ENCODE measurements at places on chromosomes 2 and 18.

DNA sequence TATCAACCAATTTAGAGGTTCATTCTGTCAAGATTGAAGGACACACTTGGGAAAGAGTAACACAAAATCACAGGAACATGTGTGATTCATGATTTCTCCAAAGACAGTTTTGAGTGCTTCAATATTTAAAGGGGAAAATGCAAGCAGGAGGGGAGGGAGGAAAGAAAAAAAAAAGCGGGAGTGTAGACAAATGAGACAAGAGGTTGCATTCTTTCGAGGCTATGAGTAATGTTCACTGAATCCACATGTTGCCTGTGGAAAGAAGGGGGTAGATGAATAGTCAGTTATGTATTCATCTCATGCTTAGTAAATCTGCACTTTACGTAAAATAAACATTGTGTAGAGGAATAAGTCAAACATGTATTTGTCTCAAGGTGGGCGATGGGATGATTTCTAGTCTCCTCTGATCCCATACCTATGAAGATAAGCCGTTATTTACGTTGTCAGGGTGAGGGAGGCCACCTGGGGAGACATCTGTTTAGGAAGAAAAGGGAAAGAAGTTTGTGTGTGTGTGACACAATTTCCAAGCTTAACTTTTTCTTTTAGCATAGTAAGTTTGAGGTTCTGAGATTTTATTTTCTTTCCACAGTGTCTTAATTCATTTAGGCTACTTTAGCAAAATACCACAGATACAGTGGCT is 211.0 kb upstream of the ZC3H15 start:
- no peak for DNase-seq

GRCh38 chr18:34870555-34871310 is 160.6 kb downstream of the DTNA start:
- no peak for DNase-seq

DNA sequence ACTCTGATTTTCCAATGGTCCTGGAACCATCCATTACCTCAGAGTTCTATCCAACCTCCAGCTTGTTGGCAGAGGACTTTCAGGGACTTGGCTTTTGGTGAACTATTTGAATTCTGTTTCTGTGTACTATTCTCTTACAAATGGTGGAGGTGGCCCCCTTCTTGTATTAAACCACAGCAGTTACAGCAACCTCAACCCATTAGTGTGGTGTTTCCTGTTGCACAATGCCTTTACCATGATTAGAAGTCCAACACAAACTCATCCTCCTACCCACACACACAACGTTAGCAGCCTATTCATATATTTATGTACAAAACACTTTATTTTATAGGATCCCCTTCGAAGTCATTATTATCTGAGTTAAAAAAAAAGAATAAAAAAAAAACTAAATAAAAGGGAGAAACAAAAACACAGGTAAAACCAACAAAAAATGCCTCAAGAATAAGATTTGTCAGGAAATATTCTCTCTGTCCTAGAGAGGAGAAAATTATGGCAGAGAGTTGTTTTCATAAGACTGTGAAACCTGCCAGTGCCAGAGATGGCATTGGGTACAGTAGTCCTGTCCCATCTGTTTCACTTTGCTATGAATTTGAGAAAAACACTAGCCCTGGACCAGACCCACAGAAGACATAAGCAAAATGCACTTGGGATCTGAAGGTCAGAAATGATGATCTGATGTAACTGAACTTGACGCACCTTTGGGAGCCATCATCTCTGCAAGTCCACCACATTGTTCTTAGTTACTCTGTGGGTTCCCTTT is 1896.0 kb upstream of the PIK3C3 start:
- DNase-seq = no peak

GRCh38 chr2:217899231-217900009 is 103.4 kb downstream of the TNS1 start:
- DNase-seq = no peak

- DNase-seq = no peak
Measured at GRCh38 chr2:112958428-112959108, 19.2 kb upstream of the IL36G start.

GRCh38 chr2:164739966-164740365 is 101.7 kb downstream of the COBLL1 start:
- DNase-seq = no peak

- DNase-seq = no peak
Measured at GRCh38 chr2:156046900-156047299, 285.6 kb downstream of the NR4A2 start.

DNA sequence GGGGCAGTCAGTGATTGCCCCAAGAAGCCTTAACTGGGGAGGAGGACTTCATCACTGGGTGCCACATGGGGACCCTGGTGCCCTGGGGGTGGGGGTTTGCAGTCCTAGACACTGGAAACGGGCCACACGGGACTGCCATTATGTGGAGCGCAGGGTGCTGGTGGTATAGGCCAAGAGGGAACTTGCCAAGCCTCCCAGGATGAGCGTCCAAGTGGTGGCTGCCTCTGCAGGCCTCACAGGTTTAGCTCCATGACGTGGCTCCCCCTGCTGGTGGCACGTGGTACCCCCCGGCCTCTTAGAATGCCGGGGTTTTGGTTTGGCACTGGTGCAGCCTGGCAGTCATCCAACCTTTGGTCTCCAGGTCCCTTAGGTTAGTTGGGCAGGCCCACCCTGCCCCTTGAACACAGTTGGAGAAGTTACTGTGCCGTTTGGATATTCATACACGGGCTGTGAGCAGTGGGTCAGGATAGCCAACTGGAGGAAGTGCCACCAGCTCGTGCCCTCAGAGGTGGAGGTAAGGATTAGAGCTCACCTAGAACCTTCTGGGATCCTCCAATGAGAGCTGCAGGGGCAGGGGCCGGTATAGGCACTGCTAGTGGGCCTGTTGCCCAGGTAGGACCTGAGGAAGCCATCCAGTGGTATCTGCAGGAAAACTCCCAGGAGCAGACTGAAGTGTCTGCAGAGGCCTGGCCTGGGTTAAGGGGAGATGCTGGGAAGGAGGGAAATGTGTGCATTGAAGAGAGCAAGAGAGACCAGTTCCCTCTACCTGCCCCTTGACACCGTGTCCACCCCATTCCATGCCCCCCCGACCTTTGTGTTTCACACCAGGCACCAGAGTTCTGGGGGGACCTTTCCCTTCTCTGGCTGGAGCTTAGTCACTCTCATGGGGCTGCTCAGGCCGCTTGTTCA is 5.7 kb downstream of the PTMA start:
- peak; percentile 85 for DNase-seq

DNA sequence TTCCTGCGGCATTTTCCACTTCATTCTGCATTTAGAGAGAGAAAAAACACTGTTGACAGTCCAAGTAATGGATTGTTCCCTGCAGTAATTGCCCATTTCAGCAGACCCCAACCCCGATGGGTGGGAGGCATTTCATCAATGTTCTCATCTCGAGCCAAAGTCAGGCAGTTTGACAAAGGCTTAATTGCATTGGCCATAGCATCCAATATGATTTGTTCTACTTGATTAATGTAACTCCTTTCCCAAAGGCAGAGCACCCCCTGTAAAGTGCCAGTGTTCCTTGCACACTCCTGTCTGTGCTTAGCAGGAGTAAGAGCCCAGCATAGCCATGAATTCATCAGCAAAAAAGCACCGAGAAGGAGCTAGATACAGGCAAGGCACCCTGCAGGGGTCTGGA is 174.4 kb downstream of the SEPTIN10 start:
- DNase-seq = no peak

- no peak for DNase-seq
Measured at GRCh38 chr2:124187948-124188347, 162.9 kb downstream of the CNTNAP5 start.

DNA sequence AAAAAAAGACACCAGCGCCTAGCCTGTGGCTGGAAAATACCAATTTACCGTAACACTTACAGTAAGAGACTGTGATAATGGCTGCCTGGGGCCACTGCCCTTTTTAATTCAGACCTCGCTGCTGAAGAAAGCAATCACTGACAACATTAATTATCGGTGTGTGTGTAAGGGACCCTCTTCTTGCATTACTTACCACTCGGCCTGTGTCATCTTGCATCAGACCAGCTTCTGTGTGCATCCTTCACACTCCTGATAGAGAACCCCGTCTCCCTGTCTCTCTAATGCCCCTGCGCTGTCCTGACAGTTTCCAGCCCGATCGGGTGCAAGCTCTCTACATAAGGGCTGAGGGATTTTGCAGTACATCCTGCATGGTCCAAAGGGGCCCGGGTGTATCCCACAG is 124.4 kb downstream of the ZNF516 start:
- no peak for DNase-seq

DNA sequence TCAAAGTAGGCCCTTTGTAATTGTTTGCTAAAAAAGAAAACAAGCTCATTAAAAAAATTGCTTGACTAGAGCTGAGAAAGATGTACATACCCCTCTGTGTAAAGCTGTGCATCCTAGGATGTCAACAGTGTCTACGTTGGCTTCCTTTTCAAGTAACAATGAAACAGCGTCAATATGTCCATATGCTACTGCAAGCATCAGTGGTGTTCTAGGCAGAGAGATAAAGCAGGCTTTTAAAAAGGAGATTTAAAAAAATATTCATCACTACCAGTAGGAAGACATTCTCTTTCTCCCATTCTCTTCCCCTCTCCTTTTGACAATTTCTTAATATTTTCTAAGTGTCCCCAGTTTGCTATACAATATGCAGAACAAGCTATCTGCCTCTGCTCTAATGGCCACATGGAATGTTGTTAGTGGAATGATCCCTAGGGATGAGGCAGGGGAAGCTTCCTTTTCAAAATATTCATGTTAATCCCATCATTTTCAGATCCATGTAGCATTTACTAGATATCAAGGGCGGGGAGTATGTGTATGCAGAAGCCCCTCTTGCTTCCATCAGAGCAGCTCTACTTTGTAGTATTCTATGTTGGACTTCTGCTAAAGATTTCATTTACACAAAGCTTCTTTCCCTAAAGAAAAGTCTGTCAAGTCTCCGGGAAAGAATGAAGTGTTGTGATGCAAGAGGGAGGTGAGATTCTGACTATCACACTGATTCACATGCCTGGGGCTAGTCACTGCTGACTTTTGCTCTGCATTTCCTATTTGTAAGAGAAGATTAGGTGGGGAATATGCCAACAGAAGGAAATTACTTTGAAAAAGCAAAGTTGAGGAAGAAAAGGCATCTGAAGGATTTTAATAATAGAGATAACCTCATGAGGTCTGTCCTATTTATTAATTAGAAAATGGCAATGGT is 81.5 kb upstream of the PGAP1 start:
- DNase-seq = no peak

GRCh38 chr2:162565666-162566065 is 221.7 kb downstream of the GCA start:
- DNase-seq = no peak

- DNase-seq = no peak
Measured at GRCh38 chr2:84904717-84905174, 710 bp upstream of the TMSB10 start.

DNA sequence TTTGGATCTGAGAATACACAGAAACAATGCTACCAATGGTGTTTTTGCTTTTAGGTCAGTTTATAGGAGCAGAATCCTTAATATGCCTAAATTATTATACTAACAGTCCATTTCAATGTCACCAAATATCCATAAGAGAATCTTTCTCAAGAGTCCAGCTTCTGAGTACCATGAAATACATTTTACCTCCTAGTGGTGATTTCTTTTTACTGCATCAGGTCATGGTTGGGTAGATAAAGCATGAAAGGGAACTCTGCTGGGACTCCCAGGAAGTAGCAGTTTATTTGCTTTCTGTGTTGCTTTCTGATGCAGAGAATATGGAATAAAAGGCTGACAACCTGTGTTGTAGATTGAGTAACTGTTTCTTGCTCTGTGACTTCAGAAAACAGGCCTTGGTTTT is 115.6 kb downstream of the PPP1R1C start:
- DNase-seq = no peak

GRCh38 chr18:56112013-56112749 is 524.2 kb upstream of the TCF4 start:
- no peak for DNase-seq

DNA sequence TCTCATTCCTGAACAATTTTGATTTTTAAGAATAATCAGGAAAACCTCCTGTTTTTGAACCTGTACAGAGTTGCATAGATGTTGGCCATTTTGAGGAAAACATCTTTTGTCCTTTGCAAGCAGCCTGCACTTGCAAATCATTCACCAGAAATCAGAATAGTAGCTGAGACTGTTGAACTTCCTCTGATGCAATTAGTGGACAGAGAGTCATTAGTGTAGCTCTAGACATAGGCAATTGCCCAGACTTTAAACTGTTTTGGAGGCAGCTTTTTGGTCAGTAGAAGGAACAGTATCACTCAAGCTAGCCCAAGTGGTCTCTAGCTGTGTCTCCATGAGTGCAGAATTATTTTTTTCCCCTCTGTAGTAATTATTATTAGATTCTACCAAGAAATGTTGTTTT is 326.1 kb downstream of the PIK3C3 start:
- DNase-seq = no peak

GRCh38 chr2:99256677-99257076 is 1.2 kb upstream of the LYG2 start:
- DNase-seq = no peak

- DNase-seq = no peak
Measured at GRCh38 chr2:112476434-112476833, 5.5 kb upstream of the TTL start.

DNA sequence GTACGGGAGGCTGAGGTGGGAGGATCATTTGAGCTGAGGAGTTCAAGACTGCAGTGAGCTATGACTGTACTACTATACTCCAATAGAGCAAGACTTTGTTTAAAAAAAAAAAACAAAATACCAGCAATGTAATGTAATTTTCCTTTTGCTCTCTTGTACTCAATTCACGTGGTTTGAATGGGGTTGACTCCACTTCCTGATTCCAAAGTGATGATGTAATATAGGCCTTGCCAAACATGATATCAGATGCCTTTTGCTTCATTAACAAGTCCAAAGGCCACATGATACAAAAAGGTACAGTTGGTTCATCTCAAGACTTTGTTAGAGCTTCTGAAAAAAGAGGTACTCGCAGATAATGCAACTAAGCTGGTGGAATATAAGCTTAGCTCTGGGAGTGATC is 321.8 kb downstream of the ZEB2 start:
- DNase-seq = no peak

DNA sequence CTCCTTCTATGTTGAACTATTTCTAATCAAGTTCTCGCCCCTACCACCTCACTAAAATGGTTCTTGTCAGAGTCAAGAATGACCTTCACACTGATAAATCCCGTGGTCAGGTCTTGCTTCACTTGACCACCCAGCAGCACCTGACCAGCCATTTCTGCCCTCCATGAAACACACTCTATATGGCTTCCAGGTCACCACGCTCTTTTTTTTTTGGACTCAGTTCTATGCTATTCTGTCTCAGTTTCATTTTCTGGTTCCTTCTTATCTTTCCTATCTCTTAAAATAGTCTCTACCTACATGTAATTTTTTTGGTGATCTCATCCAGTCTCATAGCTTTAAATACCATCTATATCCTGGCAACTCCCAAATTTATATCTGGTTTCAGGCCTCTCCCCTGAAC is 11.4 kb downstream of the EIF2AK3 start:
- DNase-seq = no peak

GRCh38 chr2:102891296-102891695 is 129.5 kb downstream of the TMEM182 start:
- no peak for DNase-seq

- no peak for DNase-seq
Measured at GRCh38 chr2:41151746-41152145, 699.9 kb upstream of the SLC8A1 start.

DNA sequence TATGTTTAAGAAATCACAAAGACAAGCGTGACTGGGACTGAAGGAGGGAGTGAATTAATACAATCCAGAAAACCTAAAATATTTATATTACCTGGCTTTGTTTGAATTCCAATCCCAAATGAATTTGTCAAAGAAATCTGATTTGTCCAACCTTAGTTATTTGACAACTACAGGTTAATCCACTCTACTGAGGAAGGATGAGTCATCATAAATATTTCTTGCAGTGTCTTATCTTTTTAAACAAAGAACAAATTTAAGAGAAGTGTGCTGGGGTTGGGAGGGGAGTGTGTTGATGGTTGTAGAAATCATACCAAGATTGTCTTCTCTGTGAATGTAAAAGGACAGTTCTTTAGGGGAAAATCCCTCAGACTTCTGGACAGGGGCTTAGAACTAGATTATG is 1106.3 kb upstream of the SLC39A10 start:
- DNase-seq = no peak

Measured in activated CD4-positive, alpha-beta T cell treated with anti-CD3 and anti-CD28 coated beads for 1 hour (primary cell).